Tibial nerve (tissue), 4 donors: ENCODE measurements at places on chromosomes 2 and 18. TPM values are rescaled to one million over a fixed set of nuclear protein-coding genes. Genes with fewer than 3 reads are reported as not detected.

Gene SOX11
- total RNA-seq: not detected

DNA sequence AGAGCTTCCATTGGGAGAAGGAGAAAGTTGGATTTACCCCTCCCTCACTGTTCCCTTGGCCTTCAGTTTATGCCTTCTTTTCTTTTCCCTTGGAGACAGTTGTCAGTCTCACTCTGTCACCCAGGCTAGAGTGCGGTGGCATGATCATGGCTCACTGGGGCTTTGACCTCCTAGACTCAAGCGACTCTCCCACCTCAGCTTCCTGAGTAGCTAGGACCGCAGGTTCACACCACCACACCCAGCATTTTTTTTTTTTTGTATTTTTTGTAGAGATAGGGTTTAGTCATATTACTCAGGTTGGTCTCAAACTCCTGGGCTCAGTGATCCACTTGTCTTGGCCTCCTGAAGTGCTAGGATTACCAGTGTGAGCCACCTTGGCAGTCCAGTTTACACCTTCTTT lies 49.9 kb downstream of the SLC9A4 start:
- H3K36me3 ChIP-seq: no peaks in the 10 kb centered on the region
- H3K4me3 ChIP-seq: no peak overlapping the region
- H3K27me3 ChIP-seq: no peaks in the 10 kb centered on the region
- no peak overlapping the region for H3K27ac ChIP-seq
- H3K4me1 ChIP-seq: no peaks in the 10 kb centered on the region

DNA sequence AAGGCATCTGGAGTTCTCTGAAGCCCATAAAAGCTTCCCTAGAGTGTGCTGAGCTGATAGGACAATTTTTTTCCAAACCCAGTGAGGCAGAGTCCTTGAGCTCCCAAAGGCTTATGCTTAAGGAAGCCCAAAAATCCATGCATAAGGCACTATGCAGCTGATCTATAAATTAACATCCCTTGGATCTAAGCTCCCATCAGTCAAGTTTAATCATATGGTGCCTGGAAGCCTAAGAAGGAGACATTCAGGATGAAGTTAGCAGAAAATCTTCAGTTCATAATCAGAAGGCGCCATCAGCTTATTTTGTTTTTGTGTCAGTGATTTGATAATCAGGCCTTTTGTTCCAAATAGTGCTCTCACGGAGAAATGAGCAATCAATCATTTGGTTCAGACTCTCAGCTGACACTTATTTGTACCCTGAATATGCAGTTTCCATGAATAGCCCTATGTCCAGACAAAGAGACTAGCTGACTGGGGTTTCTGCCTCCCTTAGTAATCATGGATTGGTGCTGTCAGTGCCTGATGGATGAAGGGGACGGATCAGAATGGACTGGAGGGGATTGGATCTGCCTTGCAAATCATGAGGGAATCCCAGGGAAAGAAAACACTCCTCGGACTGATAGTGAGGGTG lies 464.8 kb upstream of the RGPD4 start:
- H3K27ac ChIP-seq: no peak overlapping the region
- H3K27me3 ChIP-seq: no peaks in the 10 kb centered on the region
- H3K4me1 ChIP-seq: no peaks in the 10 kb centered on the region
- H3K4me3 ChIP-seq: no peak overlapping the region

- no peaks in the 10 kb centered on the region for H3K4me1 ChIP-seq
- peak; percentile 13 for DNase-seq
- no peaks in the 10 kb centered on the region for H3K36me3 ChIP-seq
- H3K4me3 ChIP-seq: no peak overlapping the region
- H3K27me3 ChIP-seq: no peaks in the 10 kb centered on the region
Measured at GRCh38 chr2:171837736-171838135, 56.3 kb downstream of the SLC25A12 start.

Gene TFCP2L1
- 0.63 TPM for total RNA-seq

- H3K4me1 ChIP-seq: peaks cover 5% of the 10 kb centered on the region
- no peaks in the 10 kb centered on the region for H3K27me3 ChIP-seq
- no peak for DNase-seq
- H3K36me3 ChIP-seq: no peaks in the 10 kb centered on the region
- no peak overlapping the region for H3K27ac ChIP-seq
Measured at GRCh38 chr2:231359948-231360347, 35.6 kb upstream of the B3GNT7 start.

- H3K36me3 ChIP-seq: no peaks in the 10 kb centered on the region
- no peak overlapping the region for H3K4me3 ChIP-seq
- DNase-seq: no peak
- peak overlapping the region; percentile 21 for H3K27ac ChIP-seq
Measured at GRCh38 chr2:188629753-188630527, 338.3 kb downstream of the GULP1 start.

DNA sequence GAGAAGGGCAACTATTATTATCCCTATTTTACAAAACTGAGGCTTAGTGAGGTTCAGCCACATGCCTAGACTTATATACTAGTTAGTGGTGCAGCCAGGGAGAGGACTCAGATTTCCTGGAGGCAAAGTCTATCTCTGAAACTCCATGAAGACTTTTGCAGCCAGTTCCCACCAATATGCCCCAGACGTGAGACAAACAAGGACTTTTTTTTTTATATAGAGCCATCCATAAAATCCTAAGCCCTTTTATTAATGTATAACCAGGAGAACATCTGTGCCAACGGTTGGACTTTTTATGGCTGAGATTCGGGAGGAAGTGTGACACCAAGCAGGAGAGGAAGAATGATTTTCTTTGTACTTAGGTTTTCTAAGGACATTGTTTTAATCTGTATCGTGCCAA lies 29.9 kb downstream of the LIPG start:
- no peaks in the 10 kb centered on the region for H3K27me3 ChIP-seq
- no peak overlapping the region for H3K27ac ChIP-seq
- no peak for DNase-seq
- no peaks in the 10 kb centered on the region for H3K36me3 ChIP-seq
- H3K4me3 ChIP-seq: no peak overlapping the region

Gene CFAP53
- 1.5 TPM for total RNA-seq

DNA sequence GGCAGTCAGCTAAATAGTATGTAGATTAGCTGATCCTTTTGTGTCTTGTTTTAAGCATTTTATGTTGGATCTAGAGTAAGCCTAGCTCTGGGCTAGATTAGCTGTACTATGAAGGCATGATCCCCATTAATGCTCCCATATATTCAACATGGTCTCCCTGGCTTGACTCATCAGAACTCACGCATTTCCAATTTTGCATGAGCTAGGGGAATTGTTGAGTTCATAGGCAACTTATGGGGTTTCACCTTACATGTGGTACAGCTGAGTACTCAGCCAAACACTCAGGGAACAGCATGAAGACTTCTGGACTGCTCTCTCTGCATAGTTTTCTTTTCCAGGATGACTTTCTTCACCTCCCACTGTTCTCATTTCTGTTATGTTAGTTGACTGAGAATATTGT lies 248.2 kb downstream of the TMX3 start:
- H3K27me3 ChIP-seq: no peaks in the 10 kb centered on the region
- DNase-seq: no peak
- H3K4me1 ChIP-seq: no peaks in the 10 kb centered on the region
- no peak overlapping the region for H3K27ac ChIP-seq

Gene PARD6G
- total RNA-seq: 10.4 TPM

GRCh38 chr18:25787276-25787675 lies 303.1 kb downstream of the SS18 start:
- H3K27ac ChIP-seq: no peak overlapping the region
- H3K36me3 ChIP-seq: no peaks in the 10 kb centered on the region
- no peaks in the 10 kb centered on the region for H3K4me1 ChIP-seq

Gene AMER3
- total RNA-seq: not detected

- no peak overlapping the region for H3K27ac ChIP-seq
- H3K4me1 ChIP-seq: peaks cover under 1% of the 10 kb centered on the region
- H3K4me3 ChIP-seq: no peak overlapping the region
- no peaks in the 10 kb centered on the region for H3K36me3 ChIP-seq
- no peaks in the 10 kb centered on the region for H3K27me3 ChIP-seq
Measured at GRCh38 chr2:200782251-200782650, 29.5 kb upstream of the BZW1 start.

Gene CRYBA2
- total RNA-seq: not detected

DNA sequence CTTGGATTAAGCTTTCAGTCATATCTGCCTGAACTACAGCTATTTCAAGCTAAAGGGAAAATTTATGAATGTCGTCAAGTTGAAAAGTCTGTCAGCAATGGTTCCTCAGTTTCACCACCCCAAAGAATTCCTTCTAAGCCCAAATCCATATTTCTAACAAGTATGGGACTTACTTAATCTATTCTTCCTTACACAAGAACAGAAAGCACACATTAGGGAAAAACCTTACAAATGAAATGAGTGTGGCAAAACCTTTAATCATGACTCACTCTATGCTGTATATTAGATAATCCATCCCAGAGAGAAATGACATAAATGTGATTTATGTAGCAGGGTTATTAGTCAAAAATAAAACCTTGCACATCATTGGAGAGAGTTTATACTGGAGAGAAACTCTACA lies 78.9 kb downstream of the RAB31 start:
- H3K27me3 ChIP-seq: no peaks in the 10 kb centered on the region
- H3K4me1 ChIP-seq: peaks cover 25% of the 10 kb centered on the region
- no peak for DNase-seq
- H3K27ac ChIP-seq: no peak overlapping the region
- H3K4me3 ChIP-seq: no peak overlapping the region
- no peaks in the 10 kb centered on the region for H3K36me3 ChIP-seq

DNA sequence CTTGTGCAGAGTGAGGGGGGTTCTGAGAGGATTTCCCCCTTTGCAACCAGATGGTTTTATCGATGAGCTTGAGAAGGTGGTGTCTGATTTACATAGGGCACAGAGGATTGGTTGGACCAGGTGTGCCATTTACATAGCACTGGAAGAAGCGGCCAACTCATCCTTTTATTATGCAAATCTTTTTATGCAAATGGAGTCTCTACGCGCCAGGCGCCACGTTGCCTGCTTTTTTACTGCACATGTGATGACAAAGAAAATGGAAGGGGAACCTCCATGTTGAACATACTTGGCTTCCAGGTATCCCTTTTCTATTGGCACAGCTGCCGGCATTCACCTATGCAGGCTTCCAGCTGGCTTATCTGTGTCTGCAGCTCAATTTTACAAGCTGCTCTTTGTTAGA lies 18.4 kb upstream of the TXNL4A start:
- H3K27me3 ChIP-seq: no peaks in the 10 kb centered on the region
- H3K36me3 ChIP-seq: no peaks in the 10 kb centered on the region
- no peak overlapping the region for H3K27ac ChIP-seq
- H3K4me1 ChIP-seq: no peaks in the 10 kb centered on the region
